AML-193 (cell line): ENCODE measurements at places on chromosomes 6 and 20.

DNA sequence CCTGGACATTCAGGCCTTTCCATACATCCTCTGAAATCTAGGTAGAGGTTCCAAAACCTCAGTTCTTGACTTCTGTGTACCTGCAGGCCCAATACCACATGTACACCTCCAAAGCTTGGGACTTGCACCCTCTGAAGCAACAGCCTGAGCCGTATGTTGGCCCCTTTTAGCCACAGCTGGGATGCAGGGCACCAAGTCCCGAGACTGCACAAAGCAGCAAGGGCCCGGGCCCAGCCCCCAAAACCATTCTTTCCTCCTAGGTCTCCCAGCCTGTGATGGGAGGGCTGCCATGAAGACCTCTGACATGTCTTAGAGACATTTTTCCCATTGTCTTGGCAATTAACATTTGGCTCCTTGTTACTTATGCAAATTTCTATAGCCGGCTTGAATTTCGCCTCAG is 107.4 kb upstream of the FRMD1 start:
- no peak for DNase-seq

DNA sequence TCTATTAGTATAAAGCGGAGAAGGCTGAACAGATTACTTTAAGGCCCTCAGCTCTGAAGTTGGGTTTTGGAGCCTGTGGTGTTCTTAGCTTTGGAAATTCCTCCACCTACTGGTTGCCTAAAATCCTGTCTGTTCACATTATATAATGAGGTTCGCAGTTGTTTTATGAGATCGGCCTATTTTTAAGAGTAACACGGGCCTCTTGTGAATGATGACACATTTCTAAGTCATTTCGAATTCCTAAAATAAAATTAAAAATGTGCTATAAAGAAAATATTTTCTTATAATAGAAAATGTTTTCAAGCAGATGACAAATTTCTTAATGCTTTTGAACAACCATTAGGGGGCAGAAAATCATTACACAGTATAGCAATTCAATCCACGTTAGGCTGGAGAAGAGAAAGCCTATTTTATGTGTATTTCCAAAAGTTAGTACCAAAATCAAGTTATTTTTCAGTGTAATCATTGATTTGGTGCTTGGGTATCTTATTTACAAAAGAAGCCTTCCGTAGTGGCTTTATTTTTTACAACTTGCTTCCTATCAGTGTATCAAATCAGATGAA is 15.8 kb upstream of the FAM8A1 start:
- DNase-seq: peak; percentile 77

DNA sequence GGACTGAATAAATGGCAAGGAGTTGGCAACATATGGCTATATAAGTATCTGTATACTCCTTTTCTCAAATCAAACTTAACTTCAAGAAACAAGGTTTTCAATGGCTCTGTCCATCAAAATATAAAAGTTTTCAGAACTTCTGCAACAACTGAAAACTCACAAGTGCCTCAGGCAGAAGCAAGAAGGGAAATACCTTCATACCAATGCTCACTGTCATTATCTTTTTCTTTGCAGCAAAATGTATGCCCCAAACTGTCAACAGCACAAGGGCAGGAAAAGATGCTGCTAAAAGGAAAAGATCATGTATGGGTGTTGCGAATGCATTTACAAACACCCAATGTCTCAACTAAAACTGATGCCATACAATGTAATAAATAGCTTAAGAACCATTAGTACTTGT is 45.9 kb downstream of the PTPRK start:
- DNase-seq: no peak

GRCh38 chr6:43771858-43772680 is 2.1 kb downstream of the VEGFA start:
- DNase-seq: peak; percentile 33

DNA sequence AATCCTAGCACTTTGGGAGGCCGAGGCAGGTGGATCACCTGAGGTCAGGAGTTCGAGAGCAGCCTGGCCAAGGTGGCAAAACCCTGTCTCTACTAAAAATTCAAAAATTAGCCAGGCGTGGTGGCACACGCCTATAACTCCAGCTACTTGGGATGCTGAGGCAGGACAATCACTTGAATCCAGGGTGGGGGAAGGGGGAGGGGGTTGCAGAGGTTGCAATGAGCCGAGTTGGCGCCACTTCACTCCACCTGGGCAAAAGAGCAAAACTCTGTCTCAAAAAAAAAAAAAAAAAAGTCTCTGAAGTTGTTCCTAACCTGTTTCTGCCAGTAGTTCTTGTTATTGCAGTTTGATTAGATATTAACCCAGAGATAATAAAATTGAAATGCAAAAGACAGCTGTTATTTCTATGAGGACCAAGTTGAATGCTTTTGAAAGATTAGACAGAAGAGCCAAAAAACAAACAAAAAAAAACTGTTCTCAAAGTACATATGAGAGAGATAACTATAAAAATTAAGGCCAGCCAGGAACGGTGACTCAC is 22.6 kb downstream of the PIGU start:
- no peak for DNase-seq

GRCh38 chr6:163533443-163533842 is 118.9 kb downstream of the QKI start:
- DNase-seq: no peak

- DNase-seq: no peak
Measured at GRCh38 chr20:45399018-45399417, 9.1 kb upstream of the DBNDD2 start.

DNA sequence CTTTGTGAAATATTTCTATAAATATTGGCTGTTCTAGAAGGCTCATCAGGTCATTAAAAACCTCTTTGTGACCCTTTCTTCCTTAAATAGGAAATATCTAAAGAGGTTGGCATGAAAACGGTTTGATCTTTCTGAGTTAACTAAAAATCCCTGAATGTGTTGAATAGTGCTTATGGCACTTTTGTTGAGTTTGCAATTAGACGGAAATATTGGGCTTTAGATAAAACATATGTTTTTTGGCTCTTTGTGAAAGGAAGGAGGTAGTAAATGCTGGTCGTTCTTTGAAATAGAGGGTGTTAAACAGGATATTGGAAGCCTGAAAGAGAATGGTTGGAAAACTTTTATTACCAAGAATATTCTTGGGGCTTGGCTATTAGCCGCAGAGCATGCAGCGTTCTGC is 163.0 kb downstream of the ARID1B start:
- no peak for DNase-seq

DNA sequence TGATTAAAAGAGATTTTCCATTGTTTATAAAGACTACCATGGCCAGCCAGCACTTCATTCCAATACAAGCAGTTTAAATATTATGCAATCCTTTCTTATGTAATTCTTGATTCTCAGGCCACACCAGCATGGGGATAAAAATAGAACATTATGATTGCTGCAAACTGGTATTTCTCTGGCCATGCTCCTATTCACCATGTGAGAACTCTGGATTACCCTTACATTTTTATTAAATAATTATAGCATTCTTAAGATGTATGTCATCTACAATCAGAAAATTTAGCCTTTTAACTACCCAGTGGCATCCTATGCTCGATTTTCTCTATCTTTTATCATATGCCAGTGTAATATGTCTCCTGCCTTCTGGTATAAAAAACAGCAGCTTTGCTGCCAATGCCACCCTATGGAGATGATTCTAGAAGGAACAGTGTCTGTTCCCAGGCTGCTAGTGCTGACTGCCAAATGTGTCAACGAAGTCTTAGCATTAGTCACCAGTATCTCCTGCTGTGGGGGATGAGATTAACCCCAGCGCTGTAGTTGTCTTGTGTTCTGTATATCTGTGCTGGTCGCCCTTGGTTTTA is 501.4 kb downstream of the BCKDHB start:
- peak; percentile 54 for DNase-seq

DNA sequence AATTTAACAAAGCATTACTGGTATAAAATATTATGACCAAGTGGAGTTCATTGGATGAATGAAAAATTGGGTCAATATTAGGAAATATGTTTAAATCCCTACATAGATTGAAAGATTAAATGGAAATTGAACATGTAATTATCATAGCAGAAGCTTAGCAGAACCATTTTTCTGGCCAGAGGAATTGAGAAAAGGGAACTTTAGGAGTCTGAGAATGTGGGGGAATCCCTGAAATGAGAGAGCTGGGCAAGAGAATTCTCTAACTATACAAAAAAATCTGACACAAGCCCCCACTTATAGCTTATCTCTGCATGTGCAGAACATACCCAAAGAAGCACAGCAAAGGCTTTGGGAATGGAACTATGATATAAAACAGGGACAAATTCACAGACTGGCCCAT is 67.4 kb upstream of the ARHGAP18 start:
- no peak for DNase-seq

- no peak for DNase-seq
Measured at GRCh38 chr6:16277101-16277981, 39.0 kb downstream of the GMPR start.

GRCh38 chr20:8215361-8215781 is 83.3 kb downstream of the PLCB1 start:
- DNase-seq: no peak

DNA sequence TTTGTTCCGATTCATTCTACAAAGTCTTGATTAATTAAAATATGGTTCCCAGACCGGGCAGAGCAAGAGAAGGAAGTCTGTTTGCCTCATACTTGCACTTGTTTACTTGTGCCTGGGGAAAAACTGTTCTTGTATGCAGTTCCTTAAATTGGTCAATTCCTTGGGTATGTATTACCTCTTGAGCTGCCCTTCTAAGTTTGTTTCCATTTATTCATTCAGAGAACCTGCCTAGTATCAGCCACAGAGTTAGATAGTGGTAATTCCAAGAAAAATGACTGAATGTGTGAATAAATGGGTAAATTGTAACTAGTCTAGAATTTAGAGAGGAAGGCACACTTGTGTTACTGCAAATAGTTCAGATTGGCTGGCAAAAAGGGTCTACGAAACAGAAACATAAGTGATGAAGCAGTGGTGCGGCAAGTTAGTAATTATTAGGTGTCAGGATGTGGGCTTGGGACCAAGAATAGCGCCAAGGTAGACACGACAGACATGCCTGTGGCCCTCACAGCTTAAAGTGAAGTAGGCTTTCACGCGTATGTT is 525 bp upstream of the MAK start:
- DNase-seq: peak; percentile 75

GRCh38 chr6:134510142-134510541 is 192.2 kb upstream of the SGK1 start:
- no peak for DNase-seq

GRCh38 chr20:61543086-61543485 is 291.0 kb downstream of the CDH4 start:
- DNase-seq: no peak

- no peak for DNase-seq
Measured at GRCh38 chr20:50398064-50398463, 112.1 kb upstream of the PTPN1 start.

- DNase-seq: no peak
Measured at GRCh38 chr6:73400656-73401055, 6.0 kb downstream of the DDX43 start.

DNA sequence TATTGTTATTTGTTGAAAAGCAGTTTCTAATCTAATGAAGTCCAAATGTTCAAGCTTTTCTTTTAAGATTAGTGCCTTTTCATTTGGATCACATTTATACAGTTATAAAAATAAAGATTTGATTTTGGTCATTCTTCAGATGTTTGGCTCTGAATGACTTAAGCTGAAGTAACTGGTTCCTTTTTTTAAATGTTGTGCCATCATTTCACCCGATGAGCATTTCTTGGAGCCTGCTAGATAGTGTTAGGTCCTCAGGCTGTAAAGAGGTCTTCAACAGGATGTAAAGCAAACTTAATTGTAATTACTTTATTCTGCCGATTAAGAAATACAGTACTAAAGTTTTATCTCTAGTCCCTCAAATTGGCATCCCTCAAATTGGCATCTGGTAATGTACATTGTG is 41.2 kb upstream of the ASIP start:
- no peak for DNase-seq

- no peak for DNase-seq
Measured at GRCh38 chr6:83044091-83044768, 21.4 kb downstream of the UBE3D start.

DNA sequence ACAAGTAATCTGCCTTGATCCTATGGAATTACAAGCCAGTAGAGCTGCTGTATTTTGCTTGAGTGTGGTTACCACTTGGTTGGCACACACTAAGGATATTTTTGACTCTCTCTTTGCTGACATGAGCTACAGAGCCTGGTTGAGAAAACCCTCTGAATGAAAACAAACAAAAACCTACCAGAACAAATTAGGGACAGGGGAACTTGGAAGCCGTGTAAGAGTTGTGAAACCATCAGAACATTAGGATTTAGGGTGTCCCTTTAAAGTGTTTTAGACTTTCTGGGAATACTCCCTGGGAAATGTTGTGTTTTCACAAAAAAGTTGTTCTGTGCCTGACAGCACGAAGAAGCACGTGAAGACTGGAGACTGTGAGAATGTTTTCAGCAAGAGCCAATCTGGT is 20.5 kb upstream of the PDE7B start:
- DNase-seq: no peak

GRCh38 chr20:57509665-57510237 is 15.2 kb downstream of the CTCFL start:
- DNase-seq: peak; percentile 61

DNA sequence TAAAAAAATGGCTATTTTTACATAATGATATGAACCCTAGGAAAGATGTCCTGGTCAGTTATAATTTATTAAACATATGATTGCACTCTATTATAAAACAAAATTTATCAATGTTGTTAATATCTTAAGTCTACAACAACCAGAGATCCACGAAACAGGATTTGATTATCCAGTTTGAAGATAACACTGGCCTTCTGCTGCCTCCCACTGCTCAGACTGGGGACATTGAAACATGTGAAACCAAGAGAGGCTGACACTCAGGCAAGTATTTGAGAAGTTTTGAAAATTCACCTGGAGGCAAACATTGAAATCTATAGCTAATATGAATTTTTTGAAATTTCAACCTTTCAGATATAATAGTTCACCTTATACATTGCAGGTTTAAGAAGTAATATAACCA is 219.3 kb upstream of the HSF2 start:
- DNase-seq: no peak

DNA sequence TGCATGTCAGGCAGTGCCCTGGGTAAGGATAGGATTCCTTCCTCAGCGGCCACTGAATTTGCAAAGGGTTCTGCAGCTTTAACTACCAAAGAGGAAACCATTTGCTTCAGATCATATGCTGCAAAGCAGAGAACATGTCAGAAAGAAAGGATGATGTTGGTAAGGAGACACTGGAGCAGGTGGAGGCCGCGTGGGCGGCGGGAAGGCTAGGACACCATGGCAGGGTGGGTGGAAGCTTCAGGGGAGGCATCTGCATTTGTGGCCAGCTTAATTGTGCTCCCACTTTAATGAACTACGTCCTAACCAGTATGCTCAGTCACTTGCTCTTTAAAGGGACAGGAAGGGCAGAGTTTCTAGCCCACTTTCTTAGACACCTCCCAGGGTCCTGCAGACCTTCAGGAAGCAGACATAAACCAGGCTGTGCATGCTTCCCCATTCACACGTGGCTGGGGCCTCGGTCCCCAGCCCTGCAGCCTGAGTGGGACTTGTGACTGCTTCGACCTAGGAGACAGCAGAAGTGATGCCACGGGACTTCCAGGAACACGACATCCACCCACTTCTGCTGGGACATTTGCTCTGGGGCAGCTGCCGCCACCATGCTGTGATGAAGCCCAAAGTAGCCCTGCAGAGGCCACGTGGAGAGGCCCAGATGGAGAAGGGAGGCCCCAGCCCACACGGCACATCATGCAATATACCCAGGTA is 76.1 kb downstream of the GINS1 start:
- DNase-seq: no peak
